ENCODE measurements at places on chromosomes 6 and 20. TPM values are rescaled to one million over a fixed set of nuclear protein-coding genes. Genes with fewer than 3 reads are reported as not detected.

DNA sequence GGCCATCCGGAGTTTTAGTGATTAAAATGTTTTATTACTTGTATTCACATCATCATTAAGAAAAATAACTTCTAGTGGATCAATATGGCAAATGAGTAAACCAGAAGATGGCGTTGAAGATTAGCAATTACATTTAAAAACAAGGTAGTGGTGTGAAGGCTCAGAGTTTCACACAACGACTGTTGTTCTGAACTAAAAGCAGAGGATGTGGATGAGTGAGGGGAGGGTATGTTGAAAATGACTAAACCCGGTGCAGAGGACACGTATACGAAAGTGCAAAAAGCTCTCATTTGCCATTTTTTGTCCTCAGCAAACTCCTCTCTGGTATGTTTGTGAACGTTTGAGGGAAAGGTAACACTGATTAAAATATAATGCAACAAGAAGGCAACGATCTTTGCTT is 1.9 kb upstream of the IRF4 start:
- no peak for DNase-seq

The VSX1 gene
- total RNA-seq = not detected

GRCh38 chr6:129673748-129674147 is 36.2 kb downstream of the ARHGAP18 start:
- DNase-seq = no peak

The PRND gene
- total RNA-seq = not detected

DNA sequence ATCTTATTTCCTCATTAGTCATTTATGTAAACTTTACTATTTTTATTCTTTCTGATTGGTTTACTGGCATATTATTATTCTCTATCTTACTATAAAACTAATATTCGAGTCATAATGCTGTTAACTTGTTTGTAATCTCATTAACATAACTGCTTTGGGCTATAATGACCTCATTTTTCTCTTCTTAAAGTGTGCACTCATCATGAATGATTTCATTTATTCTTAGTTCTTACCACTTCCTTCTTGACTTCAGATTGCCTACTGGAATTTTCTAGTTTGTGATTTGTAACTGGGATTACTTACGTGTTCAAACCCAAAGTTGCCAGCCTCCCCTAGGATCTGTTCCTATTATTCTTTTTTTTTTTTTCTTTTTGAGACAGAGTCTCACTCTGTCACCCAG is 91.8 kb upstream of the TNFAIP3 start:
- no peak for DNase-seq

The TMEM151B gene
- total RNA-seq = 0.05 TPM

- DNase-seq = peak; percentile 77
These were observed 82.3 kb downstream of the PTPN1 start for GRCh38 chr20:50592282-50593004.

DNA sequence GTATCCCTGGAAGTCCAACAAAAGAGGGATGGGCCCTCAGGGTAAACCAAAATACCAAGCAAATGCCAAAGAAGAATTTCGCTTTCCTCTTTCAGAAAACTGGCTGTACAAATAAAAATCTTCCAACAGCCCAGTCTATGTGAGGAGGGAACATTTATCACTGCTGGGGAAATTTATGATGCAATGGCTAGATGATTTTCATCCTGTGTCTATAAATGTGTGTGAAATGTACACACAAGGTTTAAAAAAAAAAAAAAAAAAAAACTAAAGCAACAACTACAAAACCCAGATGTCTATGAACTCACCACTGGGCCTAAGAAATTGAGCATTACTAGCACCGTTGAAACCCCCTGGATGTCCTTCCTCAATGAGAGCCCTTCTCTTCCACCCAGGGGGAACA is 68.7 kb upstream of the SLC4A11 start:
- no peak for DNase-seq

Data from left cardiac atrium (tissue), 4 donors.